MCF 10A (cell line): ENCODE measurements at places on chromosomes 4 and X.

GRCh38 chr4:176529574-176529973 lies 209.8 kb downstream of the SPCS3 start:
- DNase-seq, result no peak
- H3K36me3 ChIP-seq, result no peaks in the 10 kb centered on the region
- no peak overlapping the region for H3K27ac ChIP-seq
- H3K27me3 ChIP-seq, result no peaks in the 10 kb centered on the region

DNA sequence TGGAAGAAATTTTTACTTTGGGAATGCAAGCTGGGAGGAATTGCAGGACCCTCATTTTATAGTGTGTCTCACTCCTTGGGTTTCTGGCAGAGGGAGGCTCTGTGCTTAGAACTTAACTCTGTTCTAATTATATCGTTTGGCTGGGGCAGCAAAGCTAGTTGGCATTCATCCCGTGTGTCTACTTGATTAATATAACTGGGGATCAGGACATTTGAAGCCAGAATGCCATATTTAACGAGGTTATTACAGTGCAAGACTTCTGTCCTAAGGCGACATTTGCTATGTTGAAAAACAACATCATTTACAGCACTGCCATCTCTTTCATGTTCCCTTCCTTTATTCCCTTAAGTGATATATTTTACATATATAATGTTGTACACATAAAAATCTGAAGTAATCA lies 179.1 kb upstream of the TBC1D9 start:
- H3K27me3 ChIP-seq, result no peaks in the 10 kb centered on the region
- no peak overlapping the region for H3K27ac ChIP-seq
- DNase-seq, result no peak
- H3K4me3 ChIP-seq, result no peak overlapping the region
- H3K4me1 ChIP-seq, result peaks cover 5% of the 10 kb centered on the region
- H3K36me3 ChIP-seq, result no peaks in the 10 kb centered on the region

DNA sequence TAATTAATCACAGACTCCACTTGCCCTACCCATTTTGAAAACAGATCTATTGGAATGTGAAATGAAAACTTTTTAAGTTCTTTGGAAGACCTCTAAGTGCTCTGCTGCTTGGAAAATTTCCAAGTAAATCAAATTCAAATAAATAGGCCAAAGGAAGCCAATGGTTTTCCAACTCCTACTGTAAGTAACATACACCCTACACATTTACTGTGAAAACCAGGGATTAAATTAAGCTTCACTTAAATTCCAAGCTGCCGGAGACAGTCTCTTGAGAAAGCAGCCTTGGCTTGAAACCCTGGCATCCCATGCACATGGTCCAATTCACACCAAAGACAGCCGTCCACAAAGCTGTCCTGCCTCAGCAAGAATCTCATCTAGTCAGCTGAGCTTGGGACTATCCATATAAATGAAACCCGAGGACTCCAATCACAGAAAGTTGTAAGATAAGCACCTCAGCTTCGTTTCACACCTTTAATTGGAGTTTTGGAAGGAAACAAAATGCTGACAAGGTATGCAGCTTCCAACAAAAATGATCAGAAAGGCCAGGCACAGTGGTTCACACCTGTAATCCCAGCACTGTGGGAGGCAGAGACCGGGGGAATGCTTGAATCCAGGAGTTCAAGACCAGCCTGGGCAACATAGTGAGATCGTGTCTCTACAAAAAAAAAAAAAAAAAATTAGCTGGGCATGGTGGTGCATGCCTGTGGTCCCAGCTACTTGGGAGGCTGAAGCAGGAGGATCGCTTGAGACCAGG lies 88.6 kb downstream of the APBB2 start:
- peaks cover 74% of the 10 kb centered on the region for H3K4me1 ChIP-seq
- H3K27me3 ChIP-seq, result no peaks in the 10 kb centered on the region
- no peak for DNase-seq
- H3K27ac ChIP-seq, result peak overlapping the region; percentile 92
- H3K36me3 ChIP-seq, result peaks cover 34% of the 10 kb centered on the region
- peak overlapping the region; percentile 14 for H3K4me3 ChIP-seq

GRCh38 chr4:8409264-8410065 lies 31.1 kb downstream of the ACOX3 start:
- no peak overlapping the region for H3K27ac ChIP-seq
- no peak overlapping the region for H3K4me3 ChIP-seq
- no peak for DNase-seq
- H3K27me3 ChIP-seq, result no peaks in the 10 kb centered on the region

- H3K36me3 ChIP-seq, result no peaks in the 10 kb centered on the region
- no peaks in the 10 kb centered on the region for H3K4me1 ChIP-seq
- H3K4me3 ChIP-seq, result no peak overlapping the region
- no peak for DNase-seq
- peaks cover 61% of the 10 kb centered on the region for H3K27me3 ChIP-seq
These were observed 115.8 kb downstream of the PHEX start for GRCh38 chrX:22147942-22148341.

DNA sequence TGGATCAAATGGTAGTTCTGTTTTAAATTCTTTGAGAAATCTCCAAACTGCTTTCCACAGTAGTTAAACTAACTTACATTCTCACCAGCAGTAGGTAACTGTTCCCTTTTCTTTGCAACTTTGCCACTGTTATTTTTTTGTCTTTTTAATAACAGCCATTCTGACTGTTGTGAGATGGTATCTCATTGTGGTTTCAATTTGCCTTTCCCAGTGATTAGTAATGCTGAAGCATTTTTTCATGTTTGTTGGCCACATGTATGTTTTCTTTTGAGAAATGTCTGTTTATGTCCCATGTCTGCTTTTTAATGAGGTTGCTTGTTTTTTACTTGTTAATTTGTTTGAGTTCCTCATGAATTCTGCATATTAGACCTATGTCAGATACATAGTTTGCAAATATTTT lies 198.8 kb downstream of the RAB28 start:
- no peaks in the 10 kb centered on the region for H3K36me3 ChIP-seq
- no peak overlapping the region for H3K27ac ChIP-seq
- H3K4me1 ChIP-seq, result peaks cover 9% of the 10 kb centered on the region

- H3K4me1 ChIP-seq, result no peaks in the 10 kb centered on the region
- no peak for DNase-seq
- no peaks in the 10 kb centered on the region for H3K27me3 ChIP-seq
These were observed 148.4 kb upstream of the CLNK start for GRCh38 chr4:10832806-10833628.

DNA sequence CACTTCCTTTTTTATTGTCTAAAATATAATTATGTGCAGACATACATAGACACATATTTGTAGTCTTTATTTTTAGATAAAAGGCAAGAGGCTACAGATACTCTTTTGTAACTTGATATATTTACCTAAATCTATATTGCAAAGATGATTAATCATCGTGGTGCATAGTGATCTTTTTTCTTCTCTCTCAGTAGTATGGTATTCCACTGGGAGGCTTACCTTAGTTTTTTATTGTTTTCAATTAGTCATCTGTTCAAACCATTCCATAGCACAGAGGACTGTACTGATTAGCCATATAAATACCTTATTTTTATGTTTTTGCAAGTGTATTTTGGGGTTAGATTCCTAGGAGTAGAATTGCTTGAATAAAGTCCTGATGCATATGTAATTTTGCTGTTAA lies 619.7 kb downstream of the GRXCR1 start:
- H3K4me3 ChIP-seq, result no peak overlapping the region
- no peak for DNase-seq
- no peak overlapping the region for H3K27ac ChIP-seq
- no peaks in the 10 kb centered on the region for H3K27me3 ChIP-seq
- no peaks in the 10 kb centered on the region for H3K4me1 ChIP-seq

GRCh38 chr4:2083116-2083825 lies 24.1 kb downstream of the NAT8L start:
- H3K4me1 ChIP-seq, result no peaks in the 10 kb centered on the region
- H3K4me3 ChIP-seq, result no peak overlapping the region
- no peaks in the 10 kb centered on the region for H3K27me3 ChIP-seq
- no peak overlapping the region for H3K27ac ChIP-seq
- DNase-seq, result no peak
